Activated T-helper 17 cell treated with anti-CD3 and anti-CD28 coated beads, Interleukin-2, amount 50 U/mL, for 72 hours (primary cell): ENCODE measurements at places on chromosomes 7 and 10. TPM values are rescaled to one million over a fixed set of nuclear protein-coding genes. Genes with fewer than 3 reads are reported as not detected.

URGCP gene
- total RNA-seq: 19.0 TPM

FXYD4 gene
- not detected for total RNA-seq

DNA sequence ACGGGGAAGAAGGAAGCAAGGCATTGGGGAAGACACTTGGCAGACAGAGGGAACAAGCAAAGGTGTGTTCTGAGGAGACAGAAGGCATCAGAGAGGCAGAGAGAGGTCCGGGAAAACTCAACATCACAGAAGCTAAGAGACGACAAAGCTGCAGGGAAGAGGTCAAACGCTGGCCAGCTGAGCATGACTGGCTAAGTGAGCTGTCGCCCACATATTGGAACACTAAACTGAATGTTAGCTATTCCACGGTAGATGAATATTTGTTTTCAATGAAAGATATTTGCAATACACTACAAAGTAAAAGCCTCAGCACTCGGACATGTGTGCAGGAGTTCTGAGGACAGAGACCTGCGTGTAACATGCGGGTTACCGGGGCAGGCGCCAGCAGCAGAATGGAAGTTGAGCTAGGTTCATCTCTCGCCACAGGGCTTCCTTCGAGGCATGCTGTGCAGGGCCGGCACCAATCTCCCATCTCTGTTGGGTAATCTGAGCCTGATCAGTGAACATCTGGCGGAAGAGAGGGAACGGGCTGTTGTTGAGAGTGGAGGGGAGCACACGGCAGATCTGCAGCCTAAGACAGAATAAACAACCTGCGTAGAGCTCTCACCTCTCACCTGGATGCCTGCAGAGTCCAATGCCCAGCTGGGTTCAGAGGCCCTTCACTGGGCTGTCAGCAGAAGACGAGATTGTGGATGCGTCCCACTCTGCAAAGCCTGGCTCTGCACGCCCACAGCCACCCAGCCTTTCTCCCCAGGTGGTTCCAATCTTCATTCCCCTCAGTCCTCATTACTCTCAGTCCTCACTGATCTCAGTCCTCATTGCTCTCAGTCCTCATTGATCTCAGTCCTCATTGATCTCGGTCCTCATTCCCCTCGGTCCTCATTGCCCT lies 35.9 kb downstream of the INSIG1 start:
- ATAC-seq: no peak

DNA sequence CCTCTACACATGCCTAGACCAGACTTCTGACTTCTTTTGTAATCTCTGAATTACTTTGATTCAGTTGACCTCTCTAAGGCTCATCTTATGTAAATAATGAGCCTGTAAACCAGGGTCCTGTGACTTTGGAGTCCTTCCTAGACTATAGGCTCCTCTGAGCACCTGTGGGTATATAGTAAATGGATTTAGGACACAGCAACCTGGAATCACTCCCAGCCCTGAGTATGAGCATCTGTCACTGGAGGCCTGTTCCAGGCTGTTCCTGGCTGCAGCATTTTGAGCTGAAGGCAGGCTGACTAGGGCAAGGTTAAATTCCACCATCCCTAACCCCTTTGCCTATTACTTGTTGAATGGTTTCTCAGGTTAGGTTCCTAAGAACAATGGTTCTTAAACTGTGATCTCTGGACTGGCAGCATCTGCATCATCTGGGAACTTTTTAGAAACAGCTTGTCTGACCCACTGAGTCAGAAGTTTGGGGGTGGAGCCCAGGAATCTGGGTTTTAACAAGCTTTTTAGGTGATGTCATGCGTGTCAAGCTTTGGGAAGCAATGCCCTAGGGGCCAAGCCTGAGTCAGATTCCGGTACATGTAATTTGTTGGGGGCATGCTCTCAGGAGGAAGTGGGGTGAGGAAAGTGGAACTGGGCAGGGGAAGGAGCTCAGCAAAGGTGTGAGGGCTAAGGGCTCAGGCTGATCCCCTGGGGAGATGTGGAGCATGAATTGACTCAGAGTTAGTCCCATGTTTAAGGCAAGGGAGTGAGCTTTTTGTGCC lies 28.2 kb downstream of the MINDY4 start:
- ATAC-seq: no peak

DNA sequence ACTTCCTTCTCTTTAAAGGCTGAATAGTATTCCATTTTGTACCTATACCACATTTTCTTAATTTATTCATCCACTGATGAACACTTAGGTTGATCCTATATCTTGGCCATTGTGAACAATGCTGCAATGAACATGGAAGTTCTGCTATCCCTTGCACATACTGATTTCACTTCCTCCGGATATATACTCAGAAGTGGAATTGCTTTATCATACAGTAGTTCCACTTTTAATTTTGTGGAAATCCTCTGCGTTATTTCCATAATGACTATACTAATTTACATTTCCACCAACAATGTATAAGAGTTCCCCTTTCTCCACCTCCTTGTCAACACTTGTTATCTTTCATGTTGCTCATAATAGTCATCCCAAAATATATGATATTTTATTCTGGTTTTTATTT lies 312.6 kb downstream of the PLXDC2 start:
- no peak for ATAC-seq

DNA sequence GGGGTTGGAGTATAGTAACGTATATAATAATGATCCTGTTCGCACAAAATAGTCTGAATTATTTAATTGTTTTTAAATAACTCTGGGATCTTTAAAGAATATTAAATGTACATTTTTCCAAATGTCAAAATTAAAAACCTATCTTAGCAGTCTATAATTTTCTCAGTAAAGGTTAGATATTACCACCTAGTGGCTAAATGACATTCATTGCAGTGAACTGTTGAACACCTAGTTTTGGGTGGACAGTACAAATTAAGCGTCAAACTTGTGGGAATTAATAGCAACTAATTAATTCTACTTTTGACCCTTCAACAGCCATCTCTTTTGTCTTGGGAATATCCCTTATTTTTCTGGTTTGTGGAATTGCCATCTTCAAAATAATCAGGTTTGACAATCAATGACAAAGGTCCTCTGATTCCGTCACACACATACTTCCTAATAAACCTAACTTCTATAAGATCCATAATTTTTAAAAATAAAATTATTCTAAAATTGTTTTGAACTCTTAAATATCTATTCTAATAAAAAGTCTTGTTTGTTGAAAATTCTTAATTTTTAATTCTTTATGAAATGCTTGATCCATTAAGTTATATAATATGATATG lies 165.7 kb downstream of the SEMA3D start:
- no peak for ATAC-seq

GRCh38 chr7:116357781-116358670 lies 141.5 kb upstream of the CAV2 start:
- ATAC-seq: no peak

DNA sequence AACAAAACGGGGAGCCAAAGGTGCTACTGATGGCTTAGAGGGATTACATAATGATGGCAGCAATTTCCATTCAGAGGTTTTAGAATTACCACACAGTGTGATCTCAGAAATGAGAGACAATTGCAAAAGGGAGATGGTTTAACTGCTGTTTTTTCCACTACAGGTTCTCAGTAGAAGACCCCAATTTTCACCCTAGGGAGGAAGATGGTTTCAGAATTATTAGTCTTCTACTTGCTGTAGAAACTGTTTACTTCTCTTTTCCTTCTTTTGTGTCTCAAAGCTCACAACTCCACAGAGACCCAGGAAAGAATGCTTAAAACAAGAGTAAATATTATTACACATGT lies 226.5 kb downstream of the INHBA start:
- no peak for ATAC-seq
